ENCODE measurements at places on chromosomes 16 and 17.

DNA sequence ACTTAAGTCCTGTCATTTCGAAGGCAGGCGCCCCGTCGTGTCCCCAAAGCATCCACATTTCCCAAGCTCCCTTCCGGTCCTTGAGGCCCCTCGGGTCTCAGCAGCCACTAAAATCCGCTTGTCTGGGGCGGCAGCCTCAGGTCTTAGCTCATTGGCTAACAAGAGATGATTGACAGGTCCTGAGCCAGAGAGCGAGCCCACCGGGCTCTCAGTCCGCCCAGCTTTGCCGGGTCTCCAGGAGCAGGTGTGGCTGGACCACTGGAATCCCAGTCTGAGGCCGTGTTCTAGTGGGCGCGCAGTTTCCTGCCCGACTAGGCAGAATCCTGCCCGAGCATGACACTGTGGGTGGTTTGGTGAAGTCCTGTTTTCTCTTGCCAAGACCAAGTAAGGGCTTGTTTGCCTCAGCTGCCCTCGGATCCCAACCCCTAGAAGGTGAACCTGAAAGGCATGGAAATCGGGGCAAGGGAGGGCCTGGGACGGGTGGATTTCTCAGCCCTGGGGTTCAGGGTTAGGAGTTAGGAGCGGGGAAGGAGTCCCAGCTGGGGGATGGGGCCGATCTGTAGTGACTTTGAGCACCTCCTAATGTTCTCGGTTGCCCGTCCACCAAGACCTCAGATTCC is 42.8 kb downstream of the MRC2 start:
- DNase-seq: no peak

DNA sequence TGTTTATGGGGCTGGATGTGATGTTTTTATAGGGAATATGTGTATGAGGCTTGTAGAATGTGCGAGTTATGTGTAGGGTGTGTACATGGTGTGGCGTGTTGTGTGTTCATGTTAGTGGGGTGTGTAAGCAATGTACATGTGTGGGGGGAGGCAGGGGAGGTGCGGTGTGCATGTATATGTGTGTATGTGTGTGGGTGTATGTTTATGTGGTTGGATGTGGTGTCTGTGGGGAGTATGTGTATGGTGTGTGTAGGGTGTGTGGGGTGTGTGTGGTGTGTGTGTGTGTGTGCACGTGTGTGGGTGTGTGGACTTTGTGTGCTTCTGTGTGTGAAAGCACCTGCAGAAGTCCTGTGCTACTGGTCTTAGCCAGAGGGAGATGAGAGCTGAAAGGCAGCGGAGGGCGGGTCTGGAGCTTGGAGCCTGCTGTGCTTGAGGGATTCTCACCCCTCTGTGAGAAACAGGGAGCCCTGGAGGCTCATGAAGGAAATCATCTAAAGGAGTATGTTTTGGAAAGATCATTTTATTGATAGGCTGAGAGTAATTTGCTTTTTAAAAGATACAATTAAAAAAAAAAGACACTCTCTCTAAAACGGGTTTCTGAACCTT is 222.7 kb downstream of the HS3ST4 start:
- DNase-seq: no peak

GRCh38 chr17:18916816-18917500 is 35.0 kb upstream of the SLC5A10 start:
- DNase-seq: no peak

- DNase-seq: no peak
Observed at GRCh38 chr17:67615011-67615561, 102.7 kb upstream of the NOL11 start.

DNA sequence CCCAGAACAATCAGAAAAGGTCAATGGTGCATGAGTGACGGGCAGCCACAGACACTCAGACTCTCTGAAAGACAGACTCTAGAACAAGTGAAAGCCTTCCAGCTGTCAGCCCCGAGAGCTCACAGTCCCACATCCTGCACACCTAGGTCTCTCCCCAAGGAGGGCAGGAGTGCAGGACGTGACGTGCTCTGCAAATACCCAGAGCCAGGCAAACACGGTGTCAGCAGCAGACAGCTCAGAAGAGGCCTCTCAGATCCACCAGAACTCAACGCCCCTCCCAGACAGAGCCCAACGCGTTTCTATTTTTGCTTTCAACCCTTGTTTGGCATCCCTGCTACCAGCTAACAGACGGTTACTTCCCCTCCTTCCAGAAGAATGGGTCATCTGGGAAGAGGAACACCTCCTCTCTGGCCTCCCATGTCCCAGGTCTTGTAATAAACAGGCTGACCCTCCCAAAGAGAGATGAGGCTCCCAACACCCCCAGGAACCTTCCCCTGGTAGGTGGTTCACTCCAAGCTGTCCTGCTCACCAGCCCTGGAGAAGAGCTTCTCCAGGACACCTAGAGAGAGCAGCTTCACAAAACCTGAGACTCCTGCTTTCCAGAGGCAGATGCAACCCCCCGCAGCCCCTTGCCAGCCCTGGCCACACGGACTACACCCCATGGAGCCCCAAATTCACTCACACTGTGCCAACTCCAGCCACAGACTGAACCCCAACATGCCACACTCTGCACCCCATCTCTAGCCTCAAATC is 7.6 kb downstream of the PITPNM3 start:
- DNase-seq: no peak
